GM18507 (cell line): ENCODE measurements at places on chromosomes 1 and 21.

DNA sequence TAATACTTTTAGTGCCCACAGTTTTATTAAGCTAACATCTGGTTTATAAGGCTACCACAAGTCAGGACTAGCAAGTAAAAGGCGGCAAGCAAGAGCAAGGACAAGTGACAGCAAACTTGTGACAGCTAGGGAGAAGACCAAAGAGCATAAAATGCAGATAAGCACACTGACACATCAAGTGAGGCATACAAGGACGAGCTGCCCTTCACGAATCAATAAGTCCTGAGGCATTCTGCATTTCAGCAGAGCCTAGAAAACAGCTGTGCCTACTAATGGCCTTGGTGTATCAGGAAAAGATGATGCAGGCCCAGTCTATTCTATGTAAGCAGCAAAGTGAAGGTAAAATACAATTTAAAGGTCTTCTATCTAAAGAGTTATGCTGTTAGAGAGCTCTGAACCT is 74.8 kb downstream of the KRTAP19-8 start:
- DNase-seq = no peak

DNA sequence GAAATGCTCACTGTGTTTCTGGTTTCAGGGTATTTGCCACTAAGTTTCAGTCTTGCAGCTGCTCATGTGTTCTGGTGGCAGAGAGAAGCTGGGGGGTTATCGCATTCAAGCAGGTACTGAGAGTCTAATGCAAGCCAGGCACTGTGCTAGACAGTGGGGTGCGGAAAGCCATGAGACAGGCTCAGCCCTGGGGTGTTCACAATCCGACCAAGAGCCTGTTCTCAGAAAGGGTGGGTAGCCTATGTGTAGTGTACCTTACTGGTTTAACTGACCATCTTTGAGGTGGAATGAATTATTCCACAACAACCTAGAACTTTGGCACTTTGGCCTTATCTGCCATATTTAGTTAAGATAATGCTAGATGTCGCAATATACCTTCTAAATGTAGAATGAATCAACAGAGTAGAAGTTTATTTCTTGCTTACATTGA is 55.3 kb upstream of the ROR1 start:
- no peak for DNase-seq

- DNase-seq = no peak
Measured at GRCh38 chr1:36070349-36070748, 13.5 kb upstream of the TEKT2 start.

DNA sequence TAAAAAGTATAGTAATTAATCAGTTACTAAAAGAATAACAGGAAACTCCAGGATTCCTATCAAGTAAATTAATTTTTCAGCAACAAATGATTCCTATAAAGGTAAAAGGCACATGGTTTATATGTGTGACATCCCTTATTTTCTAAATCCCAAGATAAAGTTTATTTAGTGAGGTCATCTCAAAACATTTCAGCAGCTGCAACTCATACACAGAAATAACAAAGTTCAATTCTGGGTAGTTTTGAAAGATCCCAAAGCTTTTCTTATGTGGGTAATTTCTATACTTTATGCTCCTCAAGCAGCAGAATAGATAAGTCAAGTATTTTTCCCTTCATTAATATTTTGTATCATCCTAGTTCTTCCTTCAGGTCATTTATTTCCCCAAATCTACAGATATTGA is 117.7 kb downstream of the EIF4G3 start:
- DNase-seq = no peak

- DNase-seq = no peak
Measured at GRCh38 chr1:85847356-85847755, 139.1 kb upstream of the ZNHIT6 start.

GRCh38 chr1:198201956-198202784 is 45.4 kb downstream of the NEK7 start:
- DNase-seq = no peak

DNA sequence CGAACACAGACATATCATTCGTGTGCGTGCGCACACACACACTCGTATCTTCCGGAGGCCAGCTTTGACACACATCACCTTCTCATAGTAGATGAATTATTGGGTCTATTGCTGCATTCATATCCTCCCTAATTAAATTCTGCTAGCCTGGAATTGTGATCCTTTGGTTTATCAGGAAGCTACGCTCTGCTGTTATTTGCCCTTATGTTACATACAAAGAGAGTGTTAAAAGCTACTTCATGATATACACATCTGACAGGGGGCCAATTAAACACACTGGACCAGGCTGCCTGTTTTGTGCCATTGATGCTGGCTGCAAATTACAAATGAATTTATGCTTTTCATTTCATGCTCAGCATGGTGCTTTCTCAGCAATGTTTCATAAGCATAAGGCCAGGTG is 252.0 kb downstream of the RHOU start:
- no peak for DNase-seq

GRCh38 chr1:18938008-18938706 is 18.3 kb downstream of the IFFO2 start:
- no peak for DNase-seq

GRCh38 chr1:67043366-67043765 is 10.6 kb downstream of the SLC35D1 start:
- no peak for DNase-seq

DNA sequence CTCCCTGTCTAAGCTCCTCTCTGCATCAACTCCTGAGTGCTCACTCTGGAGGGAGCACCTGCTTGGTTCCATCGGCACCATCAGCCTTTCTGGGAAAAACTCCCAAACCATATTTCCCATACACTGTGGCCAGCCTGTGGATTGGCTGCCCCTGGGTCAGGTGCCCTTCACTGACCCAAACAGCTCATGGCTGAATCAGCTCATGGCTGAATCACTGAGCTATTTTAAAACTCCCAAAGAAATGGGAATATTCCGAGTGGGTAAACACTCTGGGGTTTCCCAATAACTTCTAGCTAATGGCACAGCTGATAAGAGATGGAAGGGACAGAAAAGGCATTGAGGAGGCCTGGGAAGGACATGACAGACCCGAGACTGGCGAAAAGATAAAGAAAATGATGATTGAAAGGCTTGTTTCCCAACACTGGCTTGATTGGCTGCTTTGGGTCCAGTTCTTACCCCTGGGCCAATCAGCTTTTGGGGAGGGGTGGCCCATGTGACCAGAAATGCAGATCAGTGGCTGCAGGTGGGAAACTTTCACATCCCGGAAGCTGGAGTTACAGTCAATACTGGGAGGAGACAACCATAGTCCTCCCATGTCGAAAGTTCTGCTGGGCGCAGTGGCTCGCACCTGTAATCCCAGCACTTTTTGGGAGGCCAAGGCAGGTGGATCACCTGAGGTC is 37.3 kb upstream of the KAZN start:
- DNase-seq = no peak

GRCh38 chr1:244204004-244204403 is 152.9 kb downstream of the ZBTB18 start:
- DNase-seq = no peak

GRCh38 chr1:67528141-67528540 is 97.9 kb upstream of the SERBP1 start:
- no peak for DNase-seq

DNA sequence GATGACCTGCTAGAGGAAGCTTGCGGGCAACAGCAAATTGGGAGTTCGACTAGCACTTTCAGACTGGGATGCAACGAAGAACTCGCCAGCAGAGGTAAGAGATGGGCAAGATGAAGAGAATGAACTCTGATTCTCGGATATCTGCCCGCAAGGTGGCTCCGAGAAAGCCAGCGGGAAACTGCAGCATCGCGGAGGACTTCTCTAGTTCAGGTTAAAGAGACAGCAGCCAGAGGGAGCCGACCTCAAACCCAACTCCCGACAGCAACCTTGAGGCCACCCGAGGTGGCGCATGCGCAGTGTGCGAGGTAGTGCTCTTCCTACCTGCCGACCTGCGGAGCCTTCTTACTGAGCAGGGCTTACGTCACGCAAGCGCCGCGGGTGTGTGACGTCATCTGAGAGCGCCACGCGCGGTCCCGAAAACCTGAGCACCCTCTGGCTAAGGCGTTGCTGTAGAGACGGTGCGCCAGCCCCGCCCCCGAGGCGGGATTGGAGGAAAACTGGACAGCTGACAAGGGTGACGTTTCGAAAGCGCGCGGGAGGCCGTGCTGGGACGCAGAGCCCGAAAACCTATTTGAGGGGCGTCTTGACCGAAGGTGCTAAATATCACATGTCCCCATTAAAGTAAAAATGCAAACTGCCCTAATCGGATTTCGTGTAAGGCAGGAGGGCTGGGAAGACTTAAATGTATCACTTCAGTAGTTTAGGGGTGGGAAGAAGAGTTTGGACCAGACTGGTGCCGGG is 110.5 kb upstream of the SLC25A33 start:
- DNase-seq = peak; percentile 91

- no peak for DNase-seq
Measured at GRCh38 chr21:27085387-27085786, 118.5 kb upstream of the ADAMTS5 start.

- no peak for DNase-seq
Measured at GRCh38 chr1:13819642-13820041, 119.7 kb downstream of the PRDM2 start.

DNA sequence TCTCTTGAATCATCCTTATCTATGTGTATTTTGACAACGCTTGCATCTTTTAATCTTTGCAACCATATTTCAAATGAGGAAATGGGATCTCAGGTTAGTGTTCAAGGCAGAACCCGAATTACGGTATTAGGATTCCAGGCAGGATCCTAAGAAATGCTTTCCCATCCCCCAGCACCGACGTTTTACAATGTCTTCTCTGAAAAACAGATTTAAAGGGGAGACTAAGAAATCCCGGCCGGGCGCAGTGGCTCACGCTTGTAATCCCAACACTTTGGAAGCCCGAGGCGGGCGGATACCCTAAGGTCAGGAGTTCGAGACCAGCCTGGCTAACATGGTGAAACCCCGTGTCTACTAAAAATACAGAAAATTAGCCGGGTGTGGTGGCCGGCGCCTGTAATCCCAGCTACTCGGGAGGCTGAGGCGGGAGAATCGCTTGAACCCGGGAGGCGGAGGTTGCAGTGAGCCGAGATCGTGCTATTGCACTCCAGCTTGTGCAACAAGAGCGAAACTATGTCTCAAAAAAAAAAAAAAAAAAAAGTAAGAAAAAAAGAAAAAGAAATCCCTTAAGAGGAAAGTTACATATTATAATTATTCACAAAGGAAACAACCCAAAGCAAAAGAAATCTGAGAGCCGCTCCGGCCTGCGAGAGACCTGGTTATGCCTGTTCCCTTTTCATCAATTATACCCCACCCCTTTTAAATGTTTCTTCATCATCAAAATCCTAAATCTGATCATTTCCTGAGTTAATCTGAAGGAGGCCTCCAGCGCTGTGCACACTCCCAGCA is 801 bp upstream of the GORAB start:
- DNase-seq = no peak

DNA sequence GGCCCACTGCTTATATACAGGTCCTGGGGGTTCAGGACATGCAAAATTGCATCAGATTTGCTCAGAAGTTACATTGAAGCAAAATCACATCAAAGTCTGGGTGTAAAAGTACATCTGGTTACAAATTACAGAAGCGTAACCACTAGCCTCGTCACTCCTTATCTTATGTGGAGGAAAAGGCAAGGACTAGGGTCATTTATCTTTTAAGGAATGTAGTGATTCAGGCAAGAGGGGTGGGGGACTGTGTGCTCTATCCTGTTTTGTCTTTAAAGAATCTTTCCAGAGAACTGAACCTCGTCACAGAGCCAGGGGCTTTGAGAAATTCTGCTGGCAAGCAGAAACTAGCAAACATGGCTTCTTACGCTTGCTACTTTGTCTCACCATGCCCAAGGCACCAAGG is 61.1 kb upstream of the RAB4A start:
- no peak for DNase-seq

GRCh38 chr1:66360285-66360724 is 173.6 kb upstream of the SGIP1 start:
- no peak for DNase-seq

DNA sequence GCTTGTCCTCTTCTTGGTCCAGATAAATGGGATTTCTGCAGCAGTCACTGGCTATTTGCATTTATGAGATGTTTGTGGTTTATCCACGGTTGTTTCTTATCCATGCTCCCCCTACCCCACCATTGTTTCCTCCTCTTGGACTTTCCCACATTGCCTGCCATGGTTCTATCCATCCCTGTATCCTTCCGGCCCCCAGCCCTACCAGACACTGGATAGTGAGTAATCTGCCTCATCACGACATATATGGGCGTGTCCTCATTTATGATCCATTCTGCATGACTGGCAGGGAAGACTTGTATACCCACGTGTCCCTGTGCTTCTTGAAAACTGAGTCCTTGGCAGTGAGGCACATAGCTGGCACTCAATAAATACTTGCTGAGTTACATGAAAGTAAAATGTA is 40.1 kb downstream of the CACNA1S start:
- DNase-seq = no peak

DNA sequence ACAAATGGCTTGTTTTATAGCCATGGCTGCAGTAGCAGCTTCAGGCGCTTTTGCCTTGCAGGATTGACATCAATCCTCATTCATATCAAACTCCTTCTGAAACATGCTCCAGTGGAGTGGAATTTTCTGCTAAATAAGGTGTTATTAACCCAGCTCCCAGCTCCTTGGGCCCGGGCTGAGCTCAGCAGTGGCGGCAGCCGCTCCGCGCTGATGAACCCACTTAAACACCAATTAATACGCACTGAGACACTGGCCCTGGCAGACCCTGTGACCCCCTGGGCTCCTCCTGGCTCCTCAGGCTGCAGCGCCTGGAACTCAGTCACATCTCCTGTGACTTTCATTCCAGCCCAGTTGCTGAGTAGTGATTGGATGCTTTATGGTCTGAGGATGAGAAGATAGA is 137.4 kb upstream of the GRIK3 start:
- no peak for DNase-seq

- DNase-seq = no peak
Measured at GRCh38 chr1:104699433-104699832, 949.7 kb downstream of the AMY1C start.

DNA sequence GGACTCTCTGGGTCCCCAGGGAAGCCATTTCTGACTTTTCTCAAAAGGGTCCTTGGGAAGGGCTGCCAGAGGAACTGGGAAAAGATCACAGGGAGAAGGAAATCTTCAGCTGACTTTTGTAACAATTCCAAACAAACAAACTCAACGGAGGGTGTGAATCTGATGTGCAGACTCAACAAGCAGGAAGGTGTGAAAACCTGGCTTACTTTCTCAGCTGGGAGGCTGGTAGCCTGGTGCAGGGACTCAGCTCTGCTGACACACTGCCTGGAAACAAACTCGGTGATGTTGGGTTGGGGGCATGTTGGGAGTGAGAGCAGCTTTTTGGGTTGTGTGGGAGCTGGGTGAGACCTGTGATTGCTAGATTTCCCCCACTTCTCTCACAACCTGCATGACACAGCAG is 10.2 kb upstream of the HSD3B2 start:
- no peak for DNase-seq

DNA sequence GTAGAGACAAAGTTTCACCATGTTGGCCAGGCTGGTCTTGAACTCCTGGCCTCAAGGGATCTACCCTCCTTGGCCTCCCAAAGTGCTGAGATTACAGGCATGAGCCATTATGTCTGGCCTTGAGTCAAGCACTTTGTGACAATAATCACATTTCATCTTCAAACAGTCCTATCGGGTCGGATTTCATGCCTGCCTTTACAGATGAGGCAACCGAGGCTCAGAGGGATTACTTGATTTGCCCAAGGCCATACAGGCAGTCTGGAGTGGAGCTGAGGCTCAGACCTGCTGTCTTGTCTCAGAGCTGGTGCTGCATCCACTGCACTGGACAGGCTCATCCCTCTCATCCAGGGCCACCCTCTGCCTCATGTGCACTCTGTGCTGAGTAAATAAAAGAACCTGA is 26.6 kb downstream of the FAM151A start:
- DNase-seq = no peak
